ENCODE measurements at places on chromosomes 3 and 15.

GRCh38 chr15:100043068-100043641 is 298.6 kb downstream of the ADAMTS17 start:
- no peak for DNase-seq

DNA sequence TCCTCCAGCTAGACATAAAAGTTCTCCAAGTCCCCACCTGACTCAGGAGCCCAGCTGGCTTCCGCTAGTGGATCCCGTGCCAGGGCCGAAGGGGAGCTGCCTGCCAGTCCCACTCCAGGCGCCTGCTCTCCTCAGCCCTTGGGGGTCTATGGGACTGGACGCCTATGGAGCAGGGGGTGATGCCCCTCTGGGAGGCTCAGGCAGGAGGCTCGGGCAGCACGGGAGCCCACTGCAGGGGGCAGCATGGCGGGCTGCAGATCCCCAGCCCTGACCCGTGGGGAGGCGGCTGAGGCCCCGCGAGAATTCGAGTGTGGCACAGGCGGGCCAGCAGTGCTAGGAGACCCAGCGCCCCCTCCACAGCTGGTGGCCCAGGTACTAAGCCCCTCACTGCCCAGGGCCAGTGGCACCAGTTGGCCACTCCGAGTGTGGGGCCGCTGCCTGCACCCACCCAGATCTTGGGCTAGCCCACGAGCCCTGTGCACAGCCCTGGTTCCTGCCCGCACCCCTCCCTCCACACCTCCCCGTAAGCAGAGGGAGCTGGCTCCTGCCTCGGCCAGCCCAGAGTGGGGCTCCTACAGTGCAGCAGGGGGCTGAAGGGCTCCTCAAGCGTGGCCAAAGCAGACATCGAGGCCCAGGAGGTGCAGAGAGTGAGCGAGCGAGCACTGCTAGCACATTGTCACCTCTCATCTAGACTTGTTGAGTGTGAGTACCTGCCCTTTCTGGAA is 221.3 kb upstream of the NSMCE3 start:
- DNase-seq: no peak

GRCh38 chr3:17233398-17233800 is 348.6 kb downstream of the PLCL2 start:
- DNase-seq: peak; percentile 71

- DNase-seq: no peak
Observed at GRCh38 chr3:53804697-53805462, 41.3 kb downstream of the CHDH start.

DNA sequence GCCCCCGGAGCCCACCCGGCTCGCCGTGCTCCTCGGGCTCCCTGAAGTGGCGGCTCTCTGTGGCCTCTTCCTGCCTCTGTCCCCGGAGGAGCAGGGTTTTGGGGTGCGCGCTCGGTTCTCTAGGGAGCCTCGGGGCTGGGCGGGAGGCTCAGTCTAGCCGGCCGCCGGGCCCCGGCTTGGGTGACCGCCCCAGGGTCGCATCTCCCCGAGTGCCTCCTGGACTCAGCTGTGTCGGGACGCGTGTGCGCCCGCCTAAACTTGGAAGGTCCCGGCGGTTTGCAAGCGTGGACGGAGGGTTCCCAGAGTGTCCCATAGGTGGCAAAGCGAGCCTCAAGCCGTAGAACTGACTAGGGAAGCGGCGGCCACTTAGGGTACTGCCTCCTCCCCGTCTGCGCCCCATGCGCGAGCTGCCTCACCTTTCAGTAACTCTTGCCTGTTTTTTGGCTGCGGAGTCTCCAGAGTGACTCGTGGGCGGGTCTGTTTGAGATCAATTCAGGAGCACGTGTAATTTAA is 601 bp downstream of the ACTL6A start:
- DNase-seq: peak; percentile 24

DNA sequence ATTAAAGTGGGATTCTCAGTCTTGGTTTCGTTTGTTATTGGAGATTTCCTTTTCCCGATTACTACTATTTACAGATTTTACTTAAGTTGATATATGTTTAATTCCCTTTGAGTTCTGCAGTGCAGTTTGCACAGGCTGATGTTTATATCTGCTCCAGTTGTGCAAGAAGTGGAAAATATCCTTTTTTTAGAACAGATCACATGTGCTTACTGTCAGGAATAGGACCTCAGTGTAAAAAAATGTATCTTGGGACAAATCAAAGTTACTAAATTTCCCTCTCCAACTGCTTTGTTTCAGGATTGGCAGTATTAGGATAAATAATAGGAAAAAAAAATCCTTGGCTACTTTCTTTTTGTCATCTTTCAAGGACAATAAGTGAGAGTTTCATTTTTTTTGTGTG is 6.9 kb downstream of the MITF start:
- DNase-seq: no peak

- no peak for DNase-seq
Observed at GRCh38 chr3:196662033-196662432, 22.5 kb downstream of the NRROS start.

DNA sequence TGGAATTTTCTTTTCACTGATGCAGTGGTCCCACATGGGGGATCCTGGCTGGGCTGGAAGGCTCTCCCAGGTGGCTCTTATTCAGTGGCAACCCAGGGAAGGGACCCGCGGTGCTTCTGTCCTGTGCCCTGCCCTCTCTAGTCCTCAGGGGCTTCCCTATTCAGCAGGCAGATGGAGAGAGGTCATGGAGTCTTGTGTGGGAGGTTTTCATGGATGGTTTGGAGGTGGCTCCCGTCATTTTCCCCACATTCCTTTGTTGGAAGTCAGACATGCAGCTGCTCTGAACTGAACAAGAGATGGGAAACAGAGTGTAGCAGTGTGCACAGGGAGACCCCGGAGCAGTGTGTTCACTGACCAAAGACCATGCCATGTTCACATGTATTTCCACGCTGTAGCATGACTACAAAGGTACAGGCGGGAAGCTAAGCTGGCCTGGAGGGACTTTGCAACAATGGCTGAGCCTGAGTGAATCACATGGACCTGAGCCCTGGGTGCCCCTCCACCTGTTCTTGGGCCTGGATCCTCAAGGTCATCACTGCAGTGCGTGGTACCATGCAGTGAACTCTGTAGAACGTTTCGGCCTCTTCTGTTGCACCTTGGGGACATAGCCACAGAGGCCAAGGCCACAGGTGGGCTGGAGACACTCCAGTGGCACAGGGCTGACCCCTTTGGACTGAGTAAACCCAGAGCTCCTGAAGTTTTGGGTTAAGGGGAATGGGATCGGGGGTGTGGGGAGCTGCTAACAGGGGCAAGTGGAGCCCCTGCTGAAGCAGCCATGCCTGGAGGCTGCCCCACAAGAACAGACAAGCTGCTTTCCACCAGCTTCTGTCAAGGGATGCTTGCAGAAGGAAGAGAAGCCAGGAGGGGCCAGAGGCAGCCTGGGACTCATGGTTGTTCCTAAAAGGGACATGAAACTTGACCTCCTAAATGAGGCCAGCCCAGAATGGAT is 123.0 kb downstream of the ASB7 start:
- no peak for DNase-seq

- no peak for DNase-seq
Observed at GRCh38 chr3:107870943-107871638, 219.7 kb downstream of the CD47 start.

GRCh38 chr15:56184516-56184915 is 59.2 kb downstream of the RFX7 start:
- DNase-seq: no peak

GRCh38 chr15:68542771-68543164 is 36.0 kb upstream of the CORO2B start:
- DNase-seq: no peak

GRCh38 chr3:19885468-19885867 is 48.5 kb downstream of the EFHB start:
- peak; percentile 66 for DNase-seq

DNA sequence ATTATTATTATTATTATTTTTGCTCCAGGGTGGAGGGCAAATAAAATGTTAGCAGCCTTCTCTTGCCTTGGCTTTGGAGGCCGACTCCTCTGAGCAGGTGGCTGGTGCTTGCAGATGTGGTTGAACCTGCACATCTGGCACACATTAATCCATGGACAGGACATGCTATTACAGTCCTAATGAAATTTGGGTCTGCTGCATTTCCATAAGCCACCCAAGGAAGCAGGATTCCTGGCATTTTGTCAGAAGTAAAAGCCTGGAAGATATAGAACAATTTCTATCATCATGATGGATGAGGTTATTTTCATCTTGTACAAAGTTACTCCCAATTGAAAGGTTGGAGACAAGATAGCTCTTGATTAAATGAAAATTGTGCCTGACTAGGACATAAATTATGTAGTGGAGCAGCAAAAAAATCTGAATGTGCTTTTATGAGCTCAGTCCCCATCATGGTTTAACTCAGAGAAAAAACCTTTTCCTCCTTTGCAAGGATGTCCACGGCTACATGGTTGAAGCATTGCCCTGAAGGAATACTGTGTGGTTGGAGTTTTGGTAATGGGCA is 130.9 kb upstream of the RGMA start:
- no peak for DNase-seq

DNA sequence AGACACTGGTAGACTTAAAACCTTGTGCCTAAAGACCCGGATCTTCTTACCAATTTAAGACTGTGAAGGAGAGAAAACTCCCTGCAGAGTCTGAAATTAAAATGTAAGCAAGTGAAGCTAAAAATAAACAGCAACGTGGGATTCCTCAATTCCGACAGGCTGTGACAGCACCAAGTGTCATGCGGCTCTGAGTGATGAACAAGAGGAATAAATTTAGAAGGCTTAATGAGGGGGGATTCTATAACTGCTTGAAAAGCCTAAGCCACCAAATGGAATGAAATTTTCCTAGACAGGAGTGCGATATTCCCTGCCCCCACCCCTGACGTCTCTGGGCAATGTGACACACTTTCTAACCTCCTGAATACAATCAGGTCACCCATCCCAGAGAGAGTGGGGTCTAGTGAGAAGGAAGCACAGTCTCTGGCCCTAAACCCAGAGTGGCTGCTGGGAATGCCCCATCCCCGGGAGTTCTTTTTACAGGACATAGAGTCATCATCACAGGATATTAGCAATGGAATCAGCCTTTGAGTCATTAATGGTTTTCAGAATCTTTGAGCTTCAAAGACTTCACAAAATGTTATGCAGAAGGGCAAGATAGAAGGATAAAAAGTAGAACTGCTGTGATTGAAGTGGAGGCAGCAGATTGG is 114.3 kb downstream of the EDEM1 start:
- no peak for DNase-seq

DNA sequence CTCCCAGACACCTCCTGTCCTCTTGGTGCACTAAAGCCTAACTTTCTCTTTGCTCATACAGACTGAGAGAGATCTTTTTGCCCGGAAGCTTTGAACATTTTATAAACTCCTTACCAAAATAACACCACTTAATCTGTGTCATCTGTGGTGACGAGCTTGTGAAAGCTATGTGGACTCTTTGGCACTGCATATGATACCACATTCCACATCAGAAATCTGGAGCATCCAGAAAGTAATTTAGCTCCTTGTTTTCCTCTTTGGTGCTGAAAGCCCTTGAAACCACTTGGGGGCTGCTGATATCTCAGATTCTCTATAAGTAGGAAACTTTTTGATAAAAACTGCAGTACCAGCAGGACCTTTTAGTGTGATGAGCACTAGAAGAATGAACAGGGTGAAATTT is 128.3 kb downstream of the ALCAM start:
- no peak for DNase-seq

- no peak for DNase-seq
Observed at GRCh38 chr3:117709108-117709507, 999.5 kb downstream of the TUSC7 start.

- no peak for DNase-seq
Observed at GRCh38 chr3:112670824-112671223, 29.9 kb upstream of the CCDC80 start.

GRCh38 chr15:69668963-69669362 is 216.3 kb downstream of the RPLP1 start:
- no peak for DNase-seq
